Activated naive CD4-positive, alpha-beta T cell treated with anti-CD3 and anti-CD28 coated beads, Interleukin-2, amount 50 U/mL, for 16 hours (primary cell): ENCODE measurements at places on chromosomes 1 and 21.

GRCh38 chr1:90192408-90192807, 197.5 kb downstream of the ZNF326 start:
- no peak for DNase-seq

- DNase-seq: no peak
Measured at GRCh38 chr1:180837020-180837419, 75.7 kb upstream of the KIAA1614 start.

DNA sequence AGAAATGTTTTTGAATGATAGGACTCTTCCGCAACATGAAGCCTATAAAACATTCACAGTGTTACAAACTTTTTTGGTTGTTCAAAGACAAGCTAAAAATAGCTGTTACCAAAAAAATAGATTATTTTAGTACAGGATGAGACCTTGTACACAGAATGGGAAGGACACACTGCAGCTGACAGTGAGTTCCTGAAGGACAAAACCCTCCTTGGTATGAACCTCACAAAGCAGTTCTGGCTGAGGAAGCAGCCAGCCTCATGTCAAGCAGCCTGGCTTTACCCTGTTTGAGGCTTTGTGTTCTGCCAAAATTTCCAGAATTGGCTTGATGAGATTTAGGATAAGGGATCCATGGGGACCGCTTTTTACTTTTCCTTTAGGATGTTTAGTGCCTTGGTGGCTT, 93.7 kb downstream of the RGL1 start:
- no peak for DNase-seq

DNA sequence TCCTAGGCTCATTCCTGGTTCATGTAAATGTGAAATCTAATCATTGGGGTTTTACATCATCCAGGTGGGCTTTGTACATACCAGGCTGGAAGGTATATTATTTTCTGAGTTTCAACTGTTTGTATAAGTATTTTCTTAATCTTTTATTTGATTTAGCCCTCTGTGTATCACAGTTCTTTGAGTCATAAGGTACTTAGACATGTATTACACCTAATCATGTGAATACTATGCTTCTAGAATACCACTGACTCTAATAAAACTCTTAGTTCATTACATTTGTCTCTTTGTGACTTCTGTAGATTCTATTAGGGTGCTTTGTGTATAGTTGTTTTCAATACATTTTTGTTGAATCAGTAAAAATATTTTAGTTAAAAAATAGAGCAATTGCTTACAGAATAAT, 92.8 kb downstream of the ZFYVE9 start:
- DNase-seq: no peak
